ENCODE measurements at places on chromosomes 1 and 21. TPM values are rescaled to one million over a fixed set of nuclear protein-coding genes. Genes with fewer than 3 reads are reported as not detected.

GRCh38 chr1:54812801-54813484 is 11.8 kb upstream of the TTC22 start:
- H3K4me3 ChIP-seq: no peak overlapping the region
- DNase-seq: no peak

- no peaks in the 10 kb centered on the region for H3K27me3 ChIP-seq
- H3K4me1 ChIP-seq: peaks cover 25% of the 10 kb centered on the region
- no peak overlapping the region for H3K27ac ChIP-seq
- no peak for DNase-seq
- H3K36me3 ChIP-seq: no peaks in the 10 kb centered on the region
Measured at GRCh38 chr1:201013991-201014815, 9.3 kb downstream of the KIF21B start.

DNA sequence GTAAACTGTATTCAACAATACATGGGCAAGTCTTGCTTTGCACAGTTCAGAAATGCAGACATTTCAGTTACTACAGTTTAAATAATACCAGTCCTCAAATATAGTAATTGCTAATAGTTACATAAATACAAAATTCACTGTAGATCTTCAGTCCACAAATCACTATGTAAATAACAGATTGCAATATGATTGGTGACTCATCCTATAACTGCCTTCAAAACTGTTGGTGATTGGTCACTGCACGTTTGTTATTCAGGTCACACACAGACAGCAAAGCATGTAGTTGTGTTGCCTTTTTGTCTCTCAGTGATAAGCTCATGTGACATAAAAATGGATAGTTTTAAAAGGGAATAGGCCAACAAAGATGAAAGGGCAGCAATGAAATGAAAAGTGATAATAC is 186.5 kb upstream of the CTTNBP2NL start:
- DNase-seq: no peak
- H3K4me1 ChIP-seq: no peaks in the 10 kb centered on the region
- no peaks in the 10 kb centered on the region for H3K27me3 ChIP-seq

DNA sequence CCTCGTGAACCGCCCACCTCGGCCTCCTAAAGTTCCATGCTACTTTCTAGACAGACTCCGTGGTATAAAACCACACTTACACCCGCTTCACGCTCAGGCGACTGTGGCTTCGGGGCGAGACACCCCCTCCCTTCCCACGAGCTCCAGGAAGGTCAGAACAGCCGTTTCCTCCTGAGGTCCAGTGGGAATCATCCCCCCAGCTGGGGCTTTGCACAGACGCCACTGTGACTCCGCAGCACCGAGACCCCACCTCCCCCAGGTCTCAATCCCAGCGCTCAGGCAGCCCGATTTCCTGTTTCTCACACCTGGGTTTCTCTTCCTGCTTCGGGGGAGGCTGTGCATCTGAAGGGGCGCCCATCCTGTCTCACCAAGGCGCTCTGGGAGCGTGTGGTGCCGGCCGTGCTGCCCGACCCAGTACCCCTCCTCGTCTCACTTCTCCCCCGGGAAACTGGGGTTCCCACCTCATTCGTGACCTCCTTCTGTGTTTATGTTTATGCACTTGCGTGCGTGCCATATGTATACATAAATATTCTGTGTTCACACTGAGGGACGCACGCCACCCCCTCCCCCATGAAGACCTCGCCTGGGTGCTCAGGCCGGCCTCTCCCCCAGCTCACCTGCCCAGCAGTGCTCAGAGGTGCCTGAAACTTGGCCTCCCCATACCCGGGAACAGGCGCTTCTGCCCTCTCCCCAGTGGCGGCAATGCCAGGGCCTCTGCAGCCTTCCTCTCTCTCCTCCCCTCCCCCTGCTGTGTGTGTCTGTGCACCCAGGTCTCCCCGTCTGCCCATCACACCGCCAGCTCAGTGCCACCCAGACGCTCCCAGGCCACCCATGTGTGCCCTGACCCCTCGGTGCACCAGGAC is 14.6 kb downstream of the SLC35E2B start:
- peak; percentile 47 for DNase-seq
- peak overlapping the region; percentile 4 for H3K4me3 ChIP-seq
- H3K27me3 ChIP-seq: no peaks in the 10 kb centered on the region
- peak overlapping the region; percentile 80 for H3K27ac ChIP-seq
- H3K36me3 ChIP-seq: no peaks in the 10 kb centered on the region
- peaks cover 10% of the 10 kb centered on the region for H3K4me1 ChIP-seq

DNA sequence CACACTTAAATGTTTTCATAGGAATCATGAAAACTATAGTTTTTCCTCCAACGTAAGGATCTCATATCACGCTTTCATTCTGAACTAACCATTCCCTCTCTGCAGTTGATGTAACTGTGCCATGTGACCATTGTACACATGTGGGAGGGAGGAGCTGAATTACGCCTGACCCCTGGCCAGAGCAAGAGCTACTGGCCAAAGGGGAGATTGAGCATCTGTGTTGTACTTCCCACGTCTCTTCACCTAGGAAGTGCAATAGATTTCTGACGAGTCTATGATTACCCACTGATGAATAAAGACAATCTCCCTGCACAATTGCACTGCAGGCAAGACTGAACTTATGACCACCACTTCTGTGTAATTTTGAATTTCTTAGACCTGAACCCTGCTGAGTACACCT is 24.0 kb downstream of the PTPRC start:
- no peaks in the 10 kb centered on the region for H3K4me1 ChIP-seq
- DNase-seq: no peak
- H3K27me3 ChIP-seq: no peaks in the 10 kb centered on the region
- no peak overlapping the region for H3K27ac ChIP-seq

GRCh38 chr21:28239340-28239739 is 753.3 kb downstream of the LTN1 start:
- H3K4me1 ChIP-seq: no peaks in the 10 kb centered on the region
- no peak overlapping the region for H3K27ac ChIP-seq
- H3K36me3 ChIP-seq: no peaks in the 10 kb centered on the region
- no peak overlapping the region for H3K4me3 ChIP-seq
- no peaks in the 10 kb centered on the region for H3K27me3 ChIP-seq

DNA sequence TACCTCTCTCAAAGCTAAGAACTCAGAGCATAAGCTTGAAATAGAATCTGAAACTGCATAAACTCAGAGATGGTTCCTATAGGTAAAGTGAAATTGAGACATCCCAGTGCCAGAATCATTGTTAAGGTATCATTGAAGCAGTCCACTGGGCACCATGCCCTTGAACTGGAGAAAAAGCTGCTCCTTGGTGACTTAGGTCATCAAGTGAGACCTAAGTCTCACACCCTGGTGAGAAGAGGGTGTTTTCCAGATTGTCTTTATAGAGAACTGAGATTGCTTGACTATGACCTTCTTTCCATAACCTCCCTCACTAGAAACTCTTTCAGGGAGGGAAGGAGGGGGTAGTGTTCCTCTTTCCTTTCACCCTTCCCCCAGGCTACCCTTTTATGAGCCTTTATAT is 9.4 kb upstream of the ATP6V1G3 start:
- no peak overlapping the region for H3K27ac ChIP-seq
- DNase-seq: no peak
- no peaks in the 10 kb centered on the region for H3K36me3 ChIP-seq
- H3K27me3 ChIP-seq: no peaks in the 10 kb centered on the region

DNA sequence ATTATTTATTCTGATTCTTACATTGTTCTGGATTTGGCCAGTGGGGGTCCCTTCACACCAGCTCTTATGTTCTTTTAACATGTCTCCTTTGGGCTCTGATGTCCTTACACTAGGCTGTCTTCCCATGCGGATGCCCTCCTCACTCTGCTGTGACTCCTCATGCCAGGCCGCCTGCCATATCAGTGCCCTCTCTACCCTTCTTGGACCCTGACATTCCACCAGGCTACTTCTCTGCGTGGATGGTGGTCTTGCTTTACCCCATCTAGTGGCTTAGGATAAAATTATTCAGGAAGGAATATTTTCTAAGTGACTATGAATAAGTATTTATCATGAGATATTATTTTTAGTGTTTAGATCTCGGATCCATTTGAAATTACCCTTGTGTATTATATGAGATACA is 21.2 kb downstream of the ATF6 start:
- DNase-seq: no peak
- H3K36me3 ChIP-seq: no peaks in the 10 kb centered on the region
- H3K27me3 ChIP-seq: no peaks in the 10 kb centered on the region
- H3K27ac ChIP-seq: no peak overlapping the region
- no peaks in the 10 kb centered on the region for H3K4me1 ChIP-seq

The CCDC181 gene
- not detected for total RNA-seq

The LDLRAD1 gene
- 0.24 TPM for total RNA-seq

The OR10J1 gene
- total RNA-seq: not detected

The RNU1-3 gene
- 1,159 TPM for total RNA-seq

The CC2D1B gene
- total RNA-seq: 27.3 TPM

The RGS8 gene
- total RNA-seq: not detected

The AIDA gene
- total RNA-seq: 36.0 TPM

The LIPI gene
- total RNA-seq: not detected
